Naive thymus-derived CD4-positive, alpha-beta T cell (primary cell): ENCODE measurements at places on chromosomes 1 and 21. TPM values are rescaled to one million over a fixed set of nuclear protein-coding genes. Genes with fewer than 3 reads are reported as not detected.

TLCD4 gene
- not detected for polyA plus RNA-seq

IFI44L gene
- polyA plus RNA-seq = 1.1 TPM

AQP10 gene
- not detected for polyA plus RNA-seq

NBPF20 gene
- 0.60 TPM for polyA plus RNA-seq

SLC27A3 gene
- polyA plus RNA-seq = 7.2 TPM

NBPF4 gene
- polyA plus RNA-seq = not detected

OLFML3 gene
- polyA plus RNA-seq = not detected

LIPI gene
- polyA plus RNA-seq = not detected

SPATA1 gene
- not detected for polyA plus RNA-seq

LIN28A gene
- polyA plus RNA-seq = not detected

TNFRSF8 gene
- not detected for polyA plus RNA-seq

PLA2G2F gene
- not detected for polyA plus RNA-seq

LAD1 gene
- not detected for polyA plus RNA-seq

UTS2 gene
- polyA plus RNA-seq = not detected

MAP10 gene
- 2.4 TPM for polyA plus RNA-seq

ERG gene
- polyA plus RNA-seq = not detected

PRAMEF9 gene
- polyA plus RNA-seq = not detected

PSMD4 gene
- 258 TPM for polyA plus RNA-seq

IQCC gene
- 3.0 TPM for polyA plus RNA-seq

CELA2A gene
- not detected for polyA plus RNA-seq

TENT5C gene
- 0.91 TPM for polyA plus RNA-seq

C1orf56 gene
- polyA plus RNA-seq = 3.5 TPM

LCE2A gene
- polyA plus RNA-seq = not detected

RER1 gene
- 116 TPM for polyA plus RNA-seq

OR14K1 gene
- polyA plus RNA-seq = not detected

OR10J1 gene
- not detected for polyA plus RNA-seq

FNDC5 gene
- 0.25 TPM for polyA plus RNA-seq

GBP7 gene
- not detected for polyA plus RNA-seq

YBEY gene
- polyA plus RNA-seq = 12.3 TPM

BCL2L15 gene
- polyA plus RNA-seq = 0.60 TPM

C4BPA gene
- polyA plus RNA-seq = not detected

GNAI3 gene
- polyA plus RNA-seq = 7.2 TPM

NTRK1 gene
- not detected for polyA plus RNA-seq

DNAI4 gene
- 2.2 TPM for polyA plus RNA-seq

SMCP gene
- polyA plus RNA-seq = not detected

INKA2 gene
- polyA plus RNA-seq = not detected

HP1BP3 gene
- 234 TPM for polyA plus RNA-seq

ELF3 gene
- polyA plus RNA-seq = not detected

B3GALT2 gene
- 0.10 TPM for polyA plus RNA-seq

KCNA2 gene
- polyA plus RNA-seq = not detected

TFB2M gene
- 12.1 TPM for polyA plus RNA-seq
